Right renal cortex interstitium (tissue), 3 donors: ENCODE measurements at places on chromosomes 5 and 9. TPM values are rescaled to one million over a fixed set of nuclear protein-coding genes. Genes with fewer than 3 reads are reported as not detected.

Gene PCSK5
- polyA plus RNA-seq: 12.9 TPM

Gene SV2C
- 0.10 TPM for polyA plus RNA-seq

Gene OR1Q1
- polyA plus RNA-seq: not detected

Gene MCC
- polyA plus RNA-seq: 31.6 TPM

Gene PCDHGB2
- 3.9 TPM for polyA plus RNA-seq

Gene FPGS
- 42.0 TPM for polyA plus RNA-seq

Gene HAUS6
- polyA plus RNA-seq: 18.5 TPM

Gene SPINK7
- 0.27 TPM for polyA plus RNA-seq

Gene KCNMB1
- polyA plus RNA-seq: 1.5 TPM
